ENCODE measurements at places on chromosomes 5 and 9.

- DNase-seq: no peak
These were observed 233.1 kb downstream of the AGTPBP1 start for GRCh38 chr9:85508616-85509015.

GRCh38 chr5:133701871-133702270 is 89.5 kb upstream of the FSTL4 start:
- DNase-seq: no peak

GRCh38 chr9:127267793-127268525 is 3.4 kb downstream of the GARNL3 start:
- no peak for DNase-seq

- no peak for DNase-seq
These were observed 21.2 kb downstream of the FAXDC2 start for GRCh38 chr5:154829181-154829588.

GRCh38 chr5:59173578-59173977 is 590.7 kb downstream of the RAB3C start:
- no peak for DNase-seq

GRCh38 chr5:99878830-99879229 is 656.3 kb upstream of the FAM174A start:
- no peak for DNase-seq

DNA sequence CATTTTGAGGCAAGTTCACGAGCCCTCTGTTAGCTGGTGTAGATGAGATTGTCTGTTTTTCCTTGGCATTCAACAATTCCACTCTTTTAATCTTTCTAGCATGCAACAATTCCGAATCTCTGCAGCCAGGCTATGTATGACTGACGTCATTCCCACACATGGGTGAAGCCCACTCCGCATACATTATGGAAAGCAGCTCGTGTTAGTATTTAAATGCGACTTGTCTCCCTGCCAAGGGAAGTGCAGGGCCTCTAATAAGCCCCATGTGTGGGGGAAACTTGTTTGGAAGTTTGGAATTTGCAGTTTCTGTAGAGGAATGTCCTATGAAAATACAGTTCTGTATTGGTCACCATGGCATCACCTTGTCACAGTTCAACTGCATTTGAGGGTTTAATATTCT is 146.0 kb upstream of the FBXL7 start:
- DNase-seq: no peak

- DNase-seq: no peak
These were observed 482.7 kb upstream of the C9orf72 start for GRCh38 chr9:28056006-28056405.

DNA sequence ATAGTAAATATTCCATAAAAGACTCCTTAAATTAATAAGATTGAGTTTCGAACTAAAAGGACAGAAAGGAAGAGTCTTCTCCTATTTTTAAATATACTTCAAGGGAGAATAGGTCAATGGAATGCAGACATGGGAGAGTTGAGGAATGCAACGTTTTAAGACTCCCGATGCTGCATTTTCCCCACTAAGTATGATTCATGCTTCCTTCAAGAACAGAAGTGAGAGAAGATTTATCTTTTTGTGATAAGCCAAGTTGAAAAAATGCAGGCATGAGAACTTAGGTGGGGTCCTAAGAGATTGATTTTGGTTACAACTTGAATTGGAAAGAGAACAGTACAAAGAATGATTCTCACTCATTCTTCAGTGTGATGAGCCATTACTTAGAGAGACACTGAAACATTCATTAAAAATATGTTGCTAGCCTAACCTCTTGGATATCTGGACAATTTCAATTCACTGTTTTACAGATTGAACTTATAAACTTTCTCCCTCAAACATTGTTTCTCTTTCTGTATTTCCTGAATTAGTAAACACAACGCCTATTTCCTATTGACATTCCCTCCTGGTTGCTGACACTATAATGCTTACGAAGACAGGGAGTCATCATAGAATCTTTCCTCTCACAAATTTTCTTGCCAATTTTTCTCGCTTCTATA is 1666.1 kb upstream of the WWC1 start:
- no peak for DNase-seq

DNA sequence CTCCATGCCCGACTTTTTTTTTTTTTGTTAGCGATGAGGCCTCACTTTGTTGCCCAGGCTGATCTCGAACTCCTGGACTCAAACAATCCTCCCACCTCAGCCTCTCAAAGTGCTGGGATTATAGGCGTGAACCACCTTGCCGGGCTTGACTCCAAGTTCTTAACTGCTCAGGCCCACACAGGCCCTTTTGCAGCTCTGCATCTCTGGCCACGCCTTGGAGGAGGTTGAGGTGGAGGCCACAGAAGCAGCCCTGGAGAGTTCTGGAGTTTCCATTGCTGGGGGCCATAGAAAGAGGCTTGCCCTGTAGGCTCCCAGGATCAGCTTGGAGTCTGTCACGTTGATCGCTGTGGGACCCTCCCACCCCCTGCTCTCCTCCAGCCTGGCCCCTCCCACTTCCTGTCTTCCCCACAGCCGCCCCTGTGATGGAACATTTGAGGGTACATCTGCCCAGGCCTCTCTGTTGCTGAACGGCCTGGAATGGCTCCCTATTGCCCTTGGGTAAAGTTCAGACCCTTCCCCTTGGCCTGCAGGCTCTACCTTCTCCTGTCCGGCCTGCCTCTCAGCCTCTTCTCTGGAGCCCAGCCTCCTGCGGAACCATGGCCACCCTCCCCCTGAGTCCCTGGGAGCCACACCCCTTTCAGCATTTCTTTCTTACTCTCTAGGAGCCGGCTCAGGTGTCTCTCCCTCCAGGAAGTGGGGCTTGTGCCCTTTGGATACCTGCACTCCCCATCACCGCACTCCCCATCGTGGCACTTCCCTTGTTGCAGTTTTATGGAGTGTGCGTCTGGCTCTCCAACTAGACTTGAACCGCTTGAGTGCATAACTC is 30.4 kb upstream of the IER5L start:
- DNase-seq: no peak

- DNase-seq: no peak
These were observed 33.0 kb upstream of the ANGPTL2 start for GRCh38 chr9:127155314-127155960.

GRCh38 chr9:121662891-121663580 is 11.6 kb downstream of the DAB2IP start:
- DNase-seq: no peak

DNA sequence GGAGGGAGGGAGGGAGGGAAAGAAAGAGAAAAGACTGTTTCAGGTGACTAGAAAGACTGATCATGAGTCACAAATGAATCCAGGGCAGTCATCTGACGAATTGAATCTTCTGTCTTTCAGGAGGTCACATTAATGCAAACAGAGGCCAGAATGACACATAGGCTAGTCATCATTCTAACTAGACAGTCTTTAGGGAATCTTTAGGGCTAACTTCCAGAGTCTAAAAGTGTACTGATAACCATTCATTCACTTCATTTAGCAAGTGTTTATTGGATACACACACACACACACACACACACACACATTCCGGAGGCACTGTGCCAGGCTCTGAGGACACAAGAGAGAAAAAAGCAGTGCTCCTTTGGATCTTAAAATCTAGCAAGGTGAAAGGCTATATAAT is 156.7 kb downstream of the EBF1 start:
- no peak for DNase-seq

DNA sequence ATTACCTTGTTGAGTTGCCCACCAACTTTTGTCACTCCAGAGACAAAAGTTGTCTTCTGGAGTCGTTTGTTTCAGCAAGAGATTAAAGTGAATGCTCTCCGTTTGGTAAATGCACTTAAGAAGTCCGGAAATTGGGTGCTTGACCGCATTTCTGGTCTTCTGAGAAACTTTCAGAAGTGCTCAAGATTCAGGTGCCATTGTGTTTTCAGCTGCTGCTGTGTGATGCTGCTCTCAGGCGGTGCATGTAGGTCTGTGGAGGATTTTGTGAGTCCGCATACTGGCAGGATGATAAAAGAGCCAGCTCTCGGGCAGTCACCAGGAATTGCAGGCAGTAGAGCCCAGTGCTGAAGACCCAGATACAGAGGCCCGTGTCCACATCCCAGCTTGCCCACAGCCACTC is 5.9 kb upstream of the NFIL3 start:
- no peak for DNase-seq

GRCh38 chr5:129447968-129448367 is 12.1 kb upstream of the ADAMTS19 start:
- DNase-seq: no peak

All from NCI-H1436 (cell line).